Psoas muscle (tissue), 8 donors: ENCODE measurements at places on chromosomes 7 and 10.

- no peak for DNase-seq
These were observed 173.1 kb downstream of the PTPRN2 start for GRCh38 chr7:158414486-158414961.

DNA sequence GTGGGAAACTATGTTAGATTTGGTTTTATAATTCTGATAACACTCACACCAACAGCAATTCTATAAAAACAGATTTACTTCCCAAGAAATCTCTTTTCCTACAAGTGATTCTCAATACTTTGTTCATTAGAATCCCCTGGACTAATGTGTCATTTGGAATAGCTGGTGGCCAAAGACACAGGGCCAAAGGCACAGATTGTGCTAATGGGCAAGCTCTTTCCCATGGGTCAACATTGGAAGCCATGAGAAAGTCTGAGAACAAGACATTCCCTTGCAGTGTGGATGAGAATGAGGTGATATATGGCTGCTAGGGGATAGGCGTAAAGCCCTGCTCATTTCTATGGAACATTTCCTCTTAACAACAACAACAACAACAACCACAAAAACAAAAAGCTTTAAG lies 153.8 kb downstream of the AMPH start:
- no peak for DNase-seq

GRCh38 chr10:130638991-130639390 lies 502.8 kb downstream of the GLRX3 start:
- no peak for DNase-seq

DNA sequence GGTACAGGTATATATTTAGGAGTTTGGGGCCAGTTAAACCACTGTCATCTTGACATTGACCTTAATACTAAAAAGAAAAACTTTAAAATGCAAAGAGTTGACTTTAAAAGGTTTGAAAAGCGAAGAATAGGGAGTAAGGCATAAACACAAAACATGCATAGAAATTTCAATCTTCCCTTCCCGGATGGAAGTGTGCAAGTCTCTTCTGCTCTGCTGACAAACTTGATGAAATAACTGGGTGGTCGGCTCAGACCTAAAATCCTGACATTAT lies 3.4 kb upstream of the SPAG6 start:
- no peak for DNase-seq

DNA sequence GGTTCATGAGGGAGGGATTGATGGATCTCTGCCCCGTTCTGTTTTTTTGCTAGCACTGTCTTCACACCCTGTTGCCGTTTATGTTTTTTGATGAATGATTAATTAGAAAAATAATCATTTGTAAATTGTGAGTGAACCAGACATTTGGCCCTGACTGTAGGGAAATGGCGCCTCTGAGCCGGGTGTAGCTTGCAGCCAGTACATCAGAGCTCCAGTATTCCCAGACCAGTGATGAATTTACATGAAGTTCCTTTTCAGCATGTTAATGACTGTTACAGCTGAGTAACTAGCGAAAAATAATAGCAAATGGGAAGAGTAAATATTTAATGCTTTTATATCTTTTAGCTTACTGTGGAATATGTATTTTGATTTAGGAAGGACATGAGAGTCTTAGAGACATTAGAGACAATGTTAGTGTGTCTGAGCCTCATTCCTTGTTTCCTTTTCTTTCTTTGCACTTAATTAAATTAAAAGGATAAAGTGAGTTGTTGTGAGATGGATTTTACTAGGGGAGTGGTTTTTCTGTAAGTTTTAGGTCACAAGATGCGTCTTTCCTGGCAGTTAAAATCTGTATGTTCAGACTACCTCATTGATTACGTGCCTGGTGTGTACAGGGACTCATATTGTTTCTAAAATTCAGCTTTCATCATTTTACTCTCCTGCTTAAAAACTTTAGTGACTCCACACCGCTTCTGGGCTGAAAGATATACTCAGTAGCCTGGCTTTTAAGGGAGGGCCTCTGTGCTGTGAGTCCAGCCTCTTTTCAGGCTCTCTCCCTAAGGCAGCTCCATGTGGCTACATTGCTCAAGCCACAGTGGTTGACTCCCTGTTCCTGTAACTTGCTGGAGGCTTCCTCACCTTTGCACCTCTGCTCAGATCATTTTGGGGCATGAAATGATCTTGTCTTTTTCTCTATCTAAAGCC lies 86.4 kb downstream of the AUTS2 start:
- no peak for DNase-seq

- no peak for DNase-seq
These were observed 160.1 kb upstream of the TNS3 start for GRCh38 chr7:47741984-47742383.

GRCh38 chr7:130560972-130561371 lies 69.1 kb downstream of the MEST start:
- DNase-seq: no peak

- DNase-seq: no peak
These were observed 37.3 kb upstream of the CCNY start for GRCh38 chr10:35299016-35299415.

GRCh38 chr7:14478834-14479510 lies 423.6 kb downstream of the DGKB start:
- DNase-seq: no peak

GRCh38 chr10:60138026-60138425 lies 231.7 kb upstream of the CCDC6 start:
- DNase-seq: no peak

- no peak for DNase-seq
These were observed 34.3 kb upstream of the PTF1A start for GRCh38 chr10:23157691-23158369.
